ENCODE measurements at places on chromosomes 7 and 10.

GRCh38 chr10:79910344-79910743 is 38.6 kb downstream of the SFTPD start:
- no peak for DNase-seq

- no peak for DNase-seq
These were observed 118.6 kb downstream of the RNF216 start for GRCh38 chr7:5662828-5663227.

DNA sequence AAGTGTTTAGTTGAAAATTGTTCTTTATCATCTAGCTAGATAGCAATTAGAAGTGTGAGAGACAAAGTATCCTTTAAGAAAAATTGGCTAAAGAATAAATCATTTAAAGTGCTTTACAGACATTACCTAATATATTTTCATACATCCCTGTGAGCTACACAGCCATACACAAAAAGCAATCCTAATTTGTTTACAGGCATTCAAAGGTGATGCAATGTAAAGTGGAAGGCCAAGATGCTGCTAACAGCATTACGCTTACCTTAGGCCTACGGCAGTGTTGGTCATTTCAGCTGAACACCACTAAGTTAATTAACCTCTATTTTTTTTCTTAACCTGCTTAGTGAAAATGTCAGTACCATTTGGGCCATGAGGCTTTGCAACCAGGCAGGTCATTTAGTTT is 10.7 kb upstream of the CASD1 start:
- DNase-seq, result no peak

GRCh38 chr7:50730446-50731400 is 52.0 kb downstream of the GRB10 start:
- DNase-seq, result no peak

DNA sequence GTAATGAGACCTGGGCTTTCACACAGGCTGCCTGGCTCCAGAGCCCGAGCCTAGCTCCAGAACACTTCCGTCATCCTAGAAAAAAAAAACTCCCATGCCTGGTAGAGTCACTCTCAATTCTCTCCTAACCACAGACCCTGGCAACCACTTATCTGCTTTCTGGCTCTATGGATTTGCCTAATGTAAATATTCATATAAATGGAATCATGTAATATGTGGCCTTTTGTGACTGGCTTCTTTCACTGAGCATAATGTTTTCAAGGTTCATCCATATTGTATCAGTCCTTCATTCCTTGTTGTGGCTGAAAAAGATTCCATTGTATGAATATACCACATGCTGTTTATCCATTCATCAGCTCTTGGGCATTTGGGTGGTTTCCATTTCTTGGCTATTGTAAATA is 167.7 kb upstream of the MKLN1 start:
- no peak for DNase-seq
